GM19239 (cell line): ENCODE measurements at places on chromosomes 3 and 15.

DNA sequence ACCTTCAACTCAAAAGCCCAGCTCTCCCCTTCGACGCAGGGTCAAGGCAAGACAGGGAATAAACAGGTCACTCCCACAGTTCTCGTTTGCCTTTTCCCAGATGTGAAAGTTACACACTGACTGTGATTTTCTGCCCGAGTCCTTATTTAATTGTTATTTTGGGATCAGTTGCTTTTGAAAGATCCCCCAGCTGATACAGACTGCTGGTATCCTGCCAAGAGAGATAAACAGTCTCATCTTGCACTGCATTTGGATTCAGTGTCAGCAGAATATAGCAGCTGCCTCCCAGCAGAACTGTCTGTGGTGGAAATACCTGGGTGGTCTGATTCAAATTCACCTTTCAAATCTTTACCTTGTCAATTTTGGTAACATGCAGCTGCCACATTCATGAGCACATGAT, 56.0 kb upstream of the FAM3D start:
- no peak for DNase-seq

- no peak for DNase-seq
Observed at GRCh38 chr3:61029194-61029593, 222.1 kb downstream of the FHIT start.

DNA sequence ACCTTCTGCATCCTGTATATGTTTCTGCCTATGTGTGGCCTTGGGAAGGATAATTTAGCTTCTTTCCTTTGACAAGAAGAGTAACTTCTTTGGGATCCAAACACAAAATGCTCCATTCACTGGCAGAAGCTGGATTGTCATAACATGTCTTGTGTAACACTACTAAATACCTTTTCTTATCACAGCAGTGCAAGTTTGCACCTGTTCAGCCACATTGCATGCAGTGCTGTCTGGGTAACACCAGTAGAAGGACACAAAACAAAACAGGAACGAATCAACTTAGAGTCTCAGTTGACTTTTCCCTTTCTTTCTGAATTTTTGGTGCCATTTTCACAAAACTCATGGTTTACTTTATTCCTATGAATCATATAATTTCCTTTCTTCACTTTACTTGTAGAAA, 43.6 kb upstream of the TNIK start:
- DNase-seq: no peak

DNA sequence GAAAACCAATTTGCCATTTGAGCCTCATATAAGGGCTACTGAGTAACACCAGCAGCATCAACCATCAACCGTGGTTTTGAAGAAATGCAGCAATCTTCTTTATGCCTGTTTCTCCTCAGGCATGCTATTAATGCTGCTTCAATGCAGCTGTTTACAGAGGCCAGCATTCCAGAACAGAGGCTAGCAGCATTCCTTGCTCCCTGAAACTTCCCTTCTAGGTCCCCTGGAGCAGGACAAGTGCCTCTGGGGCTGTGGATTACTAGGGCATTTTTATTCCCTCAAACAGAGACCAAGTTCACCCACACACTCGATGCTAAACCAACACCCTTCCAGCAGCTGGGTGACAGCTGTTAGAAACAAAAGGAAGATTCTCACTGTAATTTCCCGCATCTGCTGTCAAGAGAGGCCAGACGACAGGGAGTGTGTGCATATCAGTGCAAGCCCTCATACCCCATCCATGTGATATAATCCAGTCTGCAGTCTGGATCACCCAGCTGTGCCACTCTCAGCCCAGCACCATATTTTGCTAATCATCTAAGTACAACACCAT, 57.5 kb downstream of the HOMER2 start:
- DNase-seq: no peak

DNA sequence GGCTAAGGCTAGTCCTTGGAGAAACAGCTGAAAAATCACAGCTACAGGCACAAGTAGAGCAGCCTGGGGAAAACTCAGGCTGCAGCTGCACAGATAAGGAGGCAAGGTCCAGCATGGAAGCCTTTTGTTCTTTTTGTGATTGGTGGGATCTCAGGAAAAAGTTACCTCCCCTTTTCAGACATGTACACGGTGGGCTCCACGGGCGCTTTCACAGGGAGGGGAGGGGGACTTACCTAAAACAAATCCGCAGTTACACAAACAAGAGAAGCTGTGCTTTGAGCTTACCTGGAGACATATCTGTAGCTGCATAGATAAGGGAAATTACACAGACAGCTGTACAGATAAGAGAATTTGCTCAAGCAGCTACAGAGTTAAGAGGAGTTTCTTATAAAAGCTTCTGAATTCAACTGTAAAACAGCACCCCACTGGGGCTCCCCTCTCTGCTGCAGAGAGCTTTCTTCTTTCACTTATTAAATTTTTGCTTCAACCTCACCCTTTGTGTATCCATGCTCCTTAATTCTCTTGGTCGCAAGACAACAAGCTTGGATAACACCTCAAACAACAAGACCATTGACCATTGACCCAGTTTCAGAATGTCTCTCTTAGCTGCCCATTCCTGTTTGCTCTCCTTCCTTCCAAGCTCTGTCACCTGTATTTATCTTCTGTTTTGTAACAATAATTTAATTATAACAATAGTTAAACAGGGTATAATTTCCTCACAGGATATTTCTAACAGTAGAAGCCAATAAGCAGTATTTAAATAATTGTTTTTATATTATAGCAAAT, 10.9 kb upstream of the CD200 start:
- no peak for DNase-seq

DNA sequence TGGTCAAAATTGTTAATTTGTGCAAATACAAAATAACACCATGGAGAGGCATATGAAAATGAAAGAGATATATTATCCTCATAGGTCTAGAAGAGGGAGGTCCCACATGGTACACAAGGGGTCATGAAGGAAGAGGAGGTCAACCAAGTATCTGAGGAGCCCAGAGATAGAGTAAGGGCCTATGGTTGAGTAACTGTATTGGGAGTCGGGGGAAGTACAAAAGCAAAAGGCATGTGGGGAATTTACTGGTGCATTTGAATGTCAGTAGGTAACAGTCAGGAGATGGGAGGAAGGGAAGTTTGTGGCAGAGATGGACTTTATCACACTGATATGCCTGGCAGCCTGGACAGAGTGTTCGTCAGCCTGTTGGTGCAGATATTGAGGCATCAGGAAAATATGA, 1113.7 kb downstream of the OTOL1 start:
- DNase-seq: no peak

DNA sequence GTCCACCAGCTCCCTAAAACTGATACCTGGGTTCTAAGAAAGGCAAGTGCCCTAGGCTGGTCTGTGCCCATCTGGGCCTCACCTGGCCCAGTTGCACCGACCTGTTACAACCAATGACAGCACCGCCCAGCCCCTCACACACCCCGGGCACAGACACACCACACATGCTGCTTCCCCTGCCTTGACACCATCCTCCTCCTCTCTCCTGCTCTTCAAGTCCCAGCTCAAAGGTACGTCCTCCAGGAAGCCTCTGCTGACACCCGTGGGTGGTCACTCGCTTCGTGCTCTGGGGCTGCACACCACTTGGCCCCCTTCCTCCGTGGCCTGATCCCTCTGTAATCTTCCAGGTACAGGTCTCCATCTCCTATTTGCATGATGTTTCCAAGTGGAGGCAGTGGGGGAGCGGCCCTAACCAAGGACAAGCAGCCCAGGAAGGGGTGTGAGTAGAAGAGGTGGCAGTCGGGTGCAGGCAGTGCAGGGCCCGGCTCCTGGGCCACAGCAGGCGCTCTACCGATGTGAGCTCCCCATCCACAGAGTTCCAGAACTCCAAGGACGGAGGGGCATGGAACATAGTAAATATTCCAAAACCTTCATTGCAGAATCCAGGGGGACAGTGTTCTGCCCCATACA, 144.6 kb downstream of the NUP210 start:
- no peak for DNase-seq

- DNase-seq: no peak
Observed at GRCh38 chr3:9887480-9887879, 2.9 kb upstream of the JAGN1 start.

GRCh38 chr3:168511428-168512014, 415.8 kb upstream of the GOLIM4 start:
- DNase-seq: no peak

DNA sequence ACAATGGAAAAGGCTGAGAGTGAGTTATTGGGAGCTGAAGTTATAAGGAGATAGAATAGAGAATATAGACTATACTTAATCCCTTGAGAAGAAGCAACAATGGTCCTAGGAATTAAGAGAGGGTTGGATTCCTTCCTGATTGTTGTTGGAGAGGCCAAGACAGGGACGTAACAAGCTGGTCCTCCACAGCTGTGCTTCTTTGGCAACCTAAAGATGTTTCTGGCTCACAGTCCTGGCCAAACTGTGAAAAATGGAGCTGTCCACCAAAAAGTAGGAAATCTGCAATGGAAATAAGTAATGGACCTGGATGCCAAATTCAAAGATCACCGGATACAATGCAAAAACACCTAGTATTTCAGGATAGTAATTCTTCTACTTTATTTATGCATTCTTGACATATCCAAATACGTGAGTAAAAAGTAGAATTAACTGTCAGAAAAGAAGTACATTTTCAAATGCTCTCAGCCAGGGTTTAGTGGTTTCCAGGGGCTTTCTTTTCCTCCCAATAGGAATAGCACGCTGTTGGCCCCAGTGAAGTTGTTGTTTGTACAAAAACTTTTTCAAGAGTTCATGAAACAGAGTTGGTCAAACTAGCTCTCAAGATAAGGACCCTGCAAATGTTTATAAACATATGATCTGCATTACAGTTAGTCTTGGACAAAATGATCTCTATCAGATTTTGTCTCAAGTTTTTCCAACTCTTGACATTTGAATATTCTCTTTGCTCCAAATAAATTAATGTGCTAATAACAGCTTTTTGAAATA, 28.3 kb downstream of the CERS3 start:
- no peak for DNase-seq

- no peak for DNase-seq
Observed at GRCh38 chr15:60761505-60761845, 282.5 kb upstream of the ICE2 start.

- no peak for DNase-seq
Observed at GRCh38 chr3:56477646-56478045, 9.4 kb upstream of the ERC2 start.

DNA sequence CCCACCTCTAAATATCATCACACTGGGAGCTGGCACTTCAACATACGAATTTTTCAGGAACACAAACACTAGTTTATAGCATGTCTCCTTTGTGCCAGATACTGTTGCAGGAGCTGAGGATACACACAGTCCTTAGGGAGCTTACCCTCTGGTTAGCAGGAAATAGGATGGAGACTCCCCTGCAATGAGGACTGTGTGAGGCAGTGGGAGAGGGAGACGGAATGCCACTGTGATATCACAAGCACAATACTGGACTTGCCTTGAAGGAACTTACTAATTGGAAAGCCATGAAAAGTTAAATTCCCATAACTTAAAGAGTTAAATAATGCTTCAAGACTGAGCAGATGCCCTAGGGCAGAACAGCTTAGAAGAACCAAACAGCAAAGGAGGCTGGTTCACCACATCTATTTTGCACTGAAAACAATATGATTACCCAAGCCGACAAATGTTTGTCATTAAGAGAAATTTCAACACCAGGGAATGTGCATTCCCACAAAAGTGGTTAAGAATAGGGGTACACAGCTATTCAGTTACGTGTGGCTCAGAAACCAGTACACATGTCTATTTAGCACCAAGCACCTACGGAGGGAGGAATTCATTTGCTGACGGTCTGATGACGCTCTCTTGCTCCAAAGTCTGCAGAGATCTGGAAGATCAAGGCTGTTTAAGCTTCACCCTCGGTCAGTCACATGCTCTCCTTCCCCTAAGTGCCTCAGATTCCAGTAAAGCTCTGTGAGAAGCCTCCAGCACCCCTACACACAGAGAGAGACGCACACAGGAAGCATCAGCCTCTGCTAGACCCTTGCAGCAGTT, 5.2 kb downstream of the TBC1D2B start:
- DNase-seq: no peak

- DNase-seq: no peak
Observed at GRCh38 chr3:133989936-133990702, 39.6 kb downstream of the SLCO2A1 start.

DNA sequence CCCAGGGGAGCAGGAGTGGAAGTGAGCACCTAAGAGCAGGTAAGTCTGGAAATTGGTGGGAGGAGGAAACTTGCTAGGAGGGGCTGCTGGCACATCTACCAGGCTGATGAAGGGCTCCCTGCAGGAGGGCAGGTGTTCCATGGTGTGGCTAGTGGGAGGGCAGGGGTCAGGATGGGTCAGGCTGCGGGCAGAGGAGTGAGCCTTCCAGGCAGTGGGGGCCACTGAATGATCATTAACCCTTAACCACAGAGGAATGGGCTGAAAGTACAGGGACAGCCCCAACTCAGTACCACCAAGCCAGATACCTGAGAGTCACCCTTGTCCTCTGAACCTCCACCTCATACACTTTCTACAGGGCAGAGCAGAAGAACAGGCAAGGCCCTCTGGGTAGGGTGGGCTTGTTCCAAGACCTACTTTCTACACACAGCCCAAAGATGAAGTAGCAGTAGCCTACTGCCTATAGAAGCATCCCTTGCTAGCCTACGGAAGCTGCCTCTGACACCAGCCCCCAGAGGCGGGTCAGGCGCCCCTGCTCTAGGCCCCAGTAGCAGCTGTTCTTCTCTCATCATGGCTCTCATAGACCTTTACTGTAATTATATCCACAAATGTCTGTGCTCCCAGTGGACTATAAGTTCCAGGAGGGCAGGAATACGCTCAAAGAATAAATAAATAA, 4.6 kb downstream of the RAB6B start:
- no peak for DNase-seq

- no peak for DNase-seq
Observed at GRCh38 chr15:98771541-98771940, 123.2 kb downstream of the IGF1R start.

GRCh38 chr3:190064112-190064511, 56.6 kb downstream of the P3H2 start:
- DNase-seq: no peak

GRCh38 chr3:190863119-190863465, 598 bp upstream of the GMNC start:
- no peak for DNase-seq

GRCh38 chr15:46607077-46607476, 972.2 kb downstream of the SQOR start:
- no peak for DNase-seq

GRCh38 chr3:158522221-158523136, 48.5 kb upstream of the MLF1 start:
- no peak for DNase-seq

DNA sequence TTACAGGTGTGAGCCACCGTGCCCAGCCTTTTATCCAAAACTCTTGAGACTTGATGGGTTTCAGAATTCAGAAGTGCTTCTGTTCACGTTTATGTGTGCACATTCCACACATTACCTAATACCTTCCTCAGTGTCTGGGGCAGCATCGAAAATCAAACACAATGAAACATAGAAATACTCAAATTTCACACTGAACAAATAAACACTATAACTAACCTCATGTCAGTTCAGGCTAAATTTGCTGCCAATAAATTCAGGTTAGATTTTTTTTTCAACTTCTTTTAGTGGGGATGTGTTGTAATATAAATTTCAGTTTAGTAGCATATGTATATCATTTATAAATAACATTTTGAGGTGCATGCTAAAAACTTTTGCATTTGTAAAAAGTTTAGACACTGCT, 2.8 kb downstream of the EIF2AK4 start:
- DNase-seq: no peak

GRCh38 chr15:58611731-58612676, 137.5 kb downstream of the ADAM10 start:
- DNase-seq: no peak
